ENCODE measurements at places on chromosomes 4 and X.

- DNase-seq = no peak
Observed at GRCh38 chrX:56792270-56793111, 63.4 kb downstream of the NBDY start.

DNA sequence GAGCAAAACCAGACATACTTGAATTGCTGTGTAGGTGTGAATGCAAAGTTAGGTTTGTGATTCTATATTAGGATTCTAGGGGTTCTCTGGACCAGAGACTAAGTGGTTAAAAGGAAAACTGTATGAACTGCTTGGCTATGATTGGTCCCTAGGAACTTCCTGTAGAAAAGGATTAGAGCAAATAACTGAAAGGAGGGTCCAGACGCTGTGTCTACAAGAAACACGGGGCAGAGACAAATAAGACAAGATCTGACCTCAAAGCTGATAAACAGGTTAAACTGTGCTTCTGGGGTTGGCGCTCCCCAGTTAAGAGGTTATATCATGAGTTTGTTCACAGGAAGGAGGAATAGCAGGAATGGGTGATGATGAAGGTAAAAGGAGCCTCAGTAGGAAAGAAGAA lies 183.6 kb downstream of the MGST2 start:
- DNase-seq = no peak

DNA sequence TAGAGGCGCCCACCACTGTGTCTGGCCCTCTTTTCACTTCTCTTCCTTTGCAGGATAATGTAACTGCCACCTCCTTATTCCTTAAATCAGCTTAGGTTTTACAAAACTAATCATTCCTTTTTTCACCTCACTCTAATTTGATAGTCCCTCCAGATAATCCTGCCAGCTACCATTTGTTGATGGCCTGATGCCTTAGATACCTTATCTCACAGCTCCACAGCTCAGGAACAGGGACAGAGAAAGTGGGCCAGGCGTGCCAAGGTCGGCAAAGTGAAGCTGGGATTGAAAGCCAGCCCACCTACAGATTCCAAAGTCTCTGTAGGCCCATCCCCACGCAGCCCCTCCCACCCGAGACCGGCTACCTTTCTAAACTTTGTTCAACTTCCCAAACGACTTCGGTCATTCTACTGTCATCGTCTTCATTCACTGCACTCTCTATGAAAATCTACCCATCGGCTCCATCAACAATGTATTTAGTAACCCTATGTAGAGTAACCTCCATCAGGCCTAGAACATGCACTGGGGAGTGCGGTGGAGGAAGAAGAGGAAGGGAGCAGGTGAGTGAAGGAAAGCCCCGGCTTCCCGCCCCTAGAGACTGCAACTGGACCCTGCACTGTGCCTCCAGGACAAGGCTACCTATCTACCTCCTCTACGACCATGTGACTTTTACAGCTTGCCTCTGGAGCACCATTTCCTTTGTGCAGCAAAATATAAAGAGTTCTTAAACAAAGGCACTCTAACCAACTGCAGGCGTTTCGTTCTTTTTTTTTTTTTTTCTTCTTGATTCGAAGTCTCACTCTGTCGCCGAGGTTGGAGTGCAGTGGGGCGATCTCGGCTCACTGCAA lies 1.5 kb downstream of the CASP6 start:
- no peak for DNase-seq

DNA sequence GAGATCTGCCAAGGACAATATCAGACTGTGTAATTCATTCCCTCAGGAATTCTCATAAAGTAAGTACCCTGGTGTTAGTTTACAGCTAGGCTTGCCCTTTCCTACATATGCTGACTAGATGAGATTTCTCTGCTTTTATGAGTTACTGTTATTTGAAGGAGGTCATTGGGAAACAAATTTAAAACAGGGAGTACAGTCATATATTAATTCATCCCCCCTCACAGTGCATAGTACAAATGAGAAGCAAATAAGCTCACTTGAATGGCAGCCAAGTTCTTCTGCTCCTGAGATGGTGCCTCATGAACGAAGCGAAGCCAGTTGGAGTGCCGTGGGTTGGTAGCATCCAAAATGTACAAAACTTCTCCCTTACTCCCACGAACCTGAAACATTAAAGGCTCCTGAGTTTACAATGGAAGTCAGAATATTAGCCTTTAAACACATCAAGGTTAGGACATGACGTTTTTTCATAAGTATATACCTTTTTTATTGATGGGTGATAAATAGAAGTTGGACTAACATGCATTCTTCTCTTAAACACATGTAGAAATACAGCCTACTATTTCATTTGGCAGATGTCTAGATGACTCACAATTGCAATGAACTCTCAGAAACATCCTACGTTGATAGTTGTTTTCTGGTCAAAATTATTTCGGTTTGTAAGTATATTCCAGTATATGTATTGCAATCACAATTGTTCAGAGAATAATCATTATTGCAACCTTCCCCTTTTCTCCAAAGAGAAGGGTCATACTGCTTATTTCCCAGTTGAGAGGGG lies 69.2 kb downstream of the PRDM5 start:
- no peak for DNase-seq

DNA sequence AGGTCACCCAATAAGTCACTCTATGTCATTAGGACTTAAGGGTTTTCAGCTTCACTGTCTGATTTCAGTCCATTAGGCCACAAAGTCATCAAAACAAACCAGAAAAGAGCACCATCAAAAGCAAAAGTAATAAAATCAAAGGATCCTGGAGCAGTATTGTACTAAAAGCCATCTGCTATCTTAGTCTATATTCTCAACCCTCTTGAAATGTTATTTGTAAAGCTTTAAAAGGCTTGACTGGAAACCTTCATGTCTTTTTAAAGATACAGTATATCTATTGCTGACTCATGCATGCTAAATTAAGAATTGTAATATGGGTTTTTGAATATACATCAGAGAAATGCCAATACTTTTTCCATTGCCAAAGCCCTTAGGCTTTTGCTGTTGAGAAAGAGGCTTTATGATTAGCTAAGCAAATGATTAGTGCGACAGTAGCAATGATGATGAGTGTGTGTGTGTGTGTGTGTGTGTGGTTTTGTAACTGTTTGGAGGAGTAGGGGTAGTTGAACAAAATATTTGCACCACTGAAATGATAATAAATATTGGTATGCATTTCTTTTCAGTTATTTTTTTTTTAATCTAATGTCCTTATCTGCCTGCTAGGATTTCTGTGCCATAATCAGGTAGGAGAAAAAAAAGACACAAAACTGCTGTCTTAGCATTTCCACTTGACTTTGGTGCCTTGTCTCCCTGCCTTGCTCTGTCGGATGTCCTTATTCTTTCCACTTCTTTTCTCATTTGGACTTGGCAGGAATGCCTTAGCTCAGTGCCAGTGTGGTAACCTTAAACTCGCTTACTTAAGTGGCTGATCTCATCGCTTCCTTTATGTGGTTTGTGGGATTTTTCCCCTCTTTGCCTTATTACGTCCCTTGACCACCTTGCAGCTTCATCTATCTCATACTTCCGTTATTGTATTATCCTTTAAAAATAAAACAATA lies 119.7 kb downstream of the PCDH7 start:
- no peak for DNase-seq

GRCh38 chr4:164442180-164442579 lies 311.8 kb upstream of the SMIM31 start:
- no peak for DNase-seq

DNA sequence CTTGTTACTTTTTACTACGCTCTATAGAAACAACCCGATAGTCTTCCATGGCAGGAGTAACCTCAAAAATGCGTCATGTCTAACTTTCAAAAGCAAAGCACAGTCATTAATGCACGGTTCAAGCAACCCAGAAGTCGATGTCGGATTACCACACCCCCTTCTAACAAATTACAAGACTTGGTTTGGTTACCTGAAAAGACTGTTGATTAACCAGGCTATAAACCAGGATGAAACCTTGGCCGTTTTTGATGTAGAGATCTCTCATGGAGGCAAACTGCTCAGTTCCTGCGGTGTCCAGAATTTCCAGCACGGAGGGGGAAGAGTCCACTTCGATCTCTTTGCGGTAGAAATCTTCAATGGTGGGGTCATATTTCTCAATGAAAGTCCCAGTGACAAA lies 2.4 kb downstream of the RAP2C start:
- no peak for DNase-seq

GRCh38 chrX:7147413-7147977 lies at the start of gene STS:
TSS of gene STS (plus strand) at chrX:7147712. CDS start at chrX:7253200, 105,488 bp downstream.
- no peak for DNase-seq

GRCh38 chr4:173252024-173252935 lies 81.9 kb downstream of the HMGB2 start:
- DNase-seq = peak; percentile 30

DNA sequence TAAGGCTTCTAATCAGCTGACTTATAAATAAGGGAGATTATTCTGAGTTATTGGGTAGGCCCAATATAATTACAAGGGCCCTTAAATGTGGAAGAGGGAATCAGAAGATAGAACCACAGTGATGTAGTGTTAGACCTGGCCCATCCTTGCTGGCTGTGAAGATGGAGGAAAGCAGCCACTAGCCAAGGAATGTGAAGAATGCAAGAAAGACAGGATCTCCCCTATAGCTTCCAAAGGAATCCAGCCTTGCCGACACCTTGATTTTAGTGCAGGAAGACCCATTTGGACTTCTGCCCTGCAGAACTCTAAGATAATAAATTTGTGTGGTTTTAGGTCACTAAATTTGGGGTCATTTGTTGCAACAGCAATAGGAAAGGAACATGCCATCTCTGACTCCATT lies 150.6 kb downstream of the SPATA18 start:
- no peak for DNase-seq

DNA sequence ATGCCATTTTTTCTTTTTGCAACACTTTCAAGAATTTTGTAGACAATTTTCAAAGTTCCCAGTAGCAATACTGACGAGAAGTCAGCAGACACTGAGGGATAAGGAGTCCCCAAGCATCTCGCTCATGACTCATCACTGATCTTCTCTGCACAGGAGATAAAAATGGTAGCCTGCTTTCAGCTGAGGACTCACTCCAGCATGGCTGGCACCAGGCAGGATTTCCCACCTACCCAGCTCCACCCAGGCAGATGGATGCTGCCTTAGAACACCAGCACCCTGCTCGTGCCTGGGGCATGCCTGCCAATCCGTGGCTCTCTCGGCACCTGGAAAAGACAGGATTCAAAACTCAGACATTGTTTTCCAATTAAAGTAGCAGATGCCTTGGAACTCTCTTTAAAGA lies 24.9 kb downstream of the JAKMIP1 start:
- DNase-seq = no peak

GRCh38 chr4:744212-744841 lies 38.7 kb downstream of the PCGF3 start:
- no peak for DNase-seq

DNA sequence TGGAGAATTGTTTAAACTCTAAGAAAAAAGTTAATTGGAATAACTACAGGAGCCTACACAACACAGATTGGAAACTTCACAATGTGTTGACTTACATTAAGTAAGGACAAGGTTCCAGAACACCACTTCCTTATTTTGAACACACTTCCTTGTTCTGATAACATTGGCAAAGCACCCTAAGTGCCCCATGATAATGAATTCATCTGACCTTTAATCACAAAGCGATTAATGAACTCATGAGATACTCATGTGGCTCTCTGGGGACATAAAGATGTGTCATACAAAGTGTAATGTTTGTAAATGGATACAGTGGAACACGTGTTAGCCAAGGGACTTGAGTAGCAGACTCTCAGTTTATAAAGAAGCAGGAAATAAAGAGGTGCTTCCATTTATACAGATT lies 69.0 kb upstream of the ATOH1 start:
- no peak for DNase-seq

DNA sequence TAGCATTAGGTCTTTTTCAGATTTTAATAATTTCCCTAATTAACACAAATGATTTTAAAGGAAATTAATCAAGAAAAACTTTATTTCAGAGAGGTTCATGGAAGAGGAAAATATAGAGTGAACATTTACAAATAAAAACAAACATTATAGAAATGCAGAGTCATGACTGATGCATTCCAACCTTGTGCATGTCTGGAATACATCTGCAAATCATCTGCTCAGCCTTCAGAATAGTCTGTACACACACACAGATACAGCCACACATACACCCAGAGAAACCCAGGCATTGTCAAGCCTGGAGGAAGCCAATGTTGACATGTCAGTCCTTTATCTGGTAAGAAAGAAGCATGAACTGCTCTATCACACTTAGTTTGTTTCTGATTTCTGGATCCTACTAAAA lies 61.3 kb upstream of the NFKB1 start:
- DNase-seq = no peak

GRCh38 chr4:185582651-185583400 lies 47.5 kb upstream of the PDLIM3 start:
- DNase-seq = no peak

DNA sequence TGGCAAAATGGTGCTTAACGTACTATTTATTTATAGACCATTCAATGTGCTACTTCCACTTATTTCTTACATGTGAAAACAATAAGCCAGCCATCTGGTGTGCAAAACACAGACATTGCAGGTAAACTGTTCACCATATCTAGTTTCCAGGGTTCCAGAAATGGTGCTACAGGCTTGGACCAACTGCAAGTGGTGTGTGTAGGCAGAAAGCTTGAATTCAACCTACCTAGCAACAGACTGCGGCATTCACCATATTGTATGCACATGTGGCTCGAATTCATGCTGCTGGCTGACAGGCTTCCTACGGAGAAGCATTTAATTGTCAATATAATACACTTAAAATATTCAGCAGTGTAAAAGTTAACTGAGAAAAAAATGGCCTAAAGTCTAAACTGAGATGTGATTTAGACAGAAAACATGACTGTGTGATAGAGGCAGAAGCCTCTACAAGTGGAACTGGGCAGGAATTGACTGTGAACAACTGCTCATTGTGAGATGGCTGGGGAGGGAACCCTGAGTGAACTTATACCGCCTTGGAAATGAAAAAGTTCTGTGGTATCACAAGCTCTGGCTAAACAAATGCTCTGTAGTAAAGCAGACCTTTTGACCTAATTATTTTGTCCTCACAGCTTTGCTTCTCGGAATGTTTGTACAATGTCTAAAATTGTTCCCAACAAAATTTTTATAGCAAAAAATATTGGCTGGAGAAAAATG lies 434.7 kb downstream of the GRIA2 start:
- DNase-seq = no peak

DNA sequence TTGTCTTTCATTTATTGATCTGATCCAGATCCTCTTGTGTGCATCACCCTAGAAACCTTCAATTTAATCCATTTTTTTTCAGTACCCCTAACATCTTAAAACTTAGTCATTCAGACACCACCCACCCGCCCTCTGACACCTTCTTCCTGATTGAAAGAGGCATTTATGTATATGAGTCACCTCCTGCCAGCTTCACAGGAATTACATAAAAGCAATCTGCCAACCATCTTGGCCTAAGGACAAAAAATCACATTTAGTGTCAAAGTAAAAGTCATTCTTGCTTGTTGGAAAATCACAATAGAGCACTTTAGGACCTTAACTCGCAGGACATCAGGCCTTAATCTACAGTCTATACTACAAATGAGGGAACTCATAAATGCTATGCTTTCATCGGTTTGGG lies 52.1 kb downstream of the NDST3 start:
- no peak for DNase-seq
